ENCODE measurements at places on chromosomes 5 and 9.

- DNase-seq, result no peak
Measured at GRCh38 chr5:171431251-171431777, 11.9 kb downstream of the FGF18 start.

GRCh38 chr5:16881251-16881650 lies 54.8 kb downstream of the MYO10 start:
- no peak for DNase-seq

- DNase-seq, result no peak
Measured at GRCh38 chr5:169395136-169395535, 94.2 kb upstream of the SLIT3 start.

DNA sequence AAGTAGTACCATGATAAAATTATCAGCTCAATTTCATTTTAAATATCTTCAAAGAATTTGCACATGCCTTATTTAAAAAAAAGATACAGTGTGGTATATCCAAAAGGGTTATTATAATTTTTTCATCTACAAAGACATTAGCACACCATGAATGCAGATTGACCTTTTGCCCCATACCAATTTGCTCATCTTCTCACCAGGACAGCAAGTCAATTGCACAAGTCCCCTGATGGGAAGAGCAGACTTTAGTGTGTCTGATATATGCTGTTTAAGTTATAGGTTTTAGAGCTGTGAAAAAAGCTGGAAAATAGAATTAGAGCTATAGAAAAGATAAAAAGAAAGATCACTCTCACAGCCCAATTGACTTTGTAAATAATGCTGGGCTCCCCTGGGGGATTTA lies 325.8 kb upstream of the CDH6 start:
- no peak for DNase-seq

DNA sequence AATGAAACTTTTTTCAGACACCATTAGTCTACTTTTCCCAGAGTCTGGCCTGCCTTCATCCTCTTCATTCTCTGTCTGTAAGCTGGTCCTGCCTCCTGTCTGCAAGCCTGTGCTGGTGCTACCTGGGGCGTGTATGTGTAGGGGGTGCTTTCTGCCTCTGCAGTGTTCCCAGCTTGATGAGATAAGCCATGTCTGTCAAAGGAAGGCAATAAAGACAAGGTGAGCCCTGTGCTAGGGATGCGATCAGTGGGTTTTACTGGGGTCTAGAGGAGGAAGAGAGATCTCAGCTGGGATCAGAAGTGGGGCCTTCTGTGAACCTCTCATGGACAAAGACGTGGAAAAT lies 78.0 kb upstream of the TGFBR1 start:
- DNase-seq, result peak; percentile 36

GRCh38 chr9:127776195-127776923 lies 2.1 kb downstream of the SH2D3C start:
- no peak for DNase-seq

- no peak for DNase-seq
Measured at GRCh38 chr9:137918331-137919094, 40.9 kb downstream of the CACNA1B start.

DNA sequence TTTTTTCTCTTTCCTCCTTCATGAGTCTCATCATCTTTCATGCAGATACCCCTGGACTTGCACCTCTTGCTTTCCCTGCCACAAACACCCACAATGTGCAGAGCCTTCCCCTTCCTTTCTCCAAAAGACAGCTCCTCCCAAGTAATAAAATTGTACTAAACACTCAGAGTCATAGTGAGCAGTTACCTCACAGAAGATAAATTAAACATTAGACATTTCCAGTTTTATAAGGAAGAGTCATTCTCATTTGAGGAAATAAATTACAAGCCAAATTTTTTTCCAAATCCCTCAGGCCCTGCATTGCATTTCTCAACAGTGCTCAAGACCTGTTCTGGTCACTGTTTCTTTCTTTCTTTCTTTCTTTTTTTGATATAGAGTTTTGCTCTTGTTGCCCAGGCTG lies 131.5 kb downstream of the ATPSCKMT start:
- DNase-seq, result no peak

GRCh38 chr5:171593976-171594375 lies 174.5 kb downstream of the FGF18 start:
- DNase-seq, result no peak

DNA sequence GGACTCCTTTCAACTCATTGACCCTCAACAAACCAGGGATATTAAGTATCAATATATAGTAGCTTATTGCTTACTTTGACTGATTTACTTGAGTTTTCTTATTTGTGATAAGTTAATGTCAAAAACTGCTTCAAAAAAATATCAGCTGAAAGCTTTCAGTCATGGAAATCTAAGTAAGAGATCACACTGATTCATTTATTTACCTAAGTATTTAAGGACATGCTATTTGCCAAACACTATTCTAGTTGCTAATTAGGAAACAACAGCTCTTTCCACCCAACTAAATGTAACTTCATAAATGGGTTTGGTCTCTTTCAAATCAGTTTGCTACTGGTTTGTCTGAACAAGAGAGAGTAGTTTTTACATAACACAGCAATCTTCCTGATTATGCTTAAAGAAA lies 48.2 kb downstream of the CHD1 start:
- no peak for DNase-seq

DNA sequence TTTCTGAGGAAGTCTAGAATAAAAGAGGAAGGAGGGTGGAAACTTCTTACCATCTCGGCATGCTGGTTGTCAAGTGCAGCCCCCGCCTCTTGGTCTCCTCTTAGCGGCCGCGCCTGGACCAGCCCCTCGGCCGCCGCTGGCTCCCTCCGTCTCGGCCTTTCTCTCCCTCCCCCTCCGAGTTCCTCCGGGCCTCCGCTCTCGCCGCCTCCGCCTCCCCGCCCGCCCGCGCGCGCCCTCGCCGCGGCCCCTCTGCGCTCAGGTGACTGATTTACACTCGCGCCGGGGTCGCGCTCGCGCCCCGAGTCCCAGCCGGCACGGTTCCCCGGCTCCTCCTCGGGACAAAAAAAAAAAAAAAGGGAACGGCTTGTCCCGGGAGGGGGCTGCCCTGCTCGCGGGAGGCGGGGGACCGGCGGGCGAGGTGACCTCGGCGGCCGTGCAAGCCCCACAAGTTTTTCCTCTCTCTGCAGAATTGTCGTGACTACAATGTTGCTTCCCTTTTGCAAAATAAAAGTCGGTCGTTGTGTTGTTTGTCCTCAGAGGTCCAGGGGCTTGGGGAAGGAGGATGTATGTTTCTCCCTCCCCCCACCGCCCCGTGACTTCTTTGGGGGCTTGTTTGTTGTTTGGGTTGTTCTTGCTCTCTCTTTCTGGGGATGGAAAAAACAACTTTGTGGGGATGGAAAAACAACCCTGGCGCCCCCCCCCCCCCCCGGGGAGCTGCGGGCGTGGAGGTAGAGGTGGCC lies at the start of gene BNC2:
Gene BNC2, minus strand, starts transcription at position 75 of the 740 bp plus-strand sequence. Its CDS starts 22 bp downstream, at position 53.
- no peak for DNase-seq

DNA sequence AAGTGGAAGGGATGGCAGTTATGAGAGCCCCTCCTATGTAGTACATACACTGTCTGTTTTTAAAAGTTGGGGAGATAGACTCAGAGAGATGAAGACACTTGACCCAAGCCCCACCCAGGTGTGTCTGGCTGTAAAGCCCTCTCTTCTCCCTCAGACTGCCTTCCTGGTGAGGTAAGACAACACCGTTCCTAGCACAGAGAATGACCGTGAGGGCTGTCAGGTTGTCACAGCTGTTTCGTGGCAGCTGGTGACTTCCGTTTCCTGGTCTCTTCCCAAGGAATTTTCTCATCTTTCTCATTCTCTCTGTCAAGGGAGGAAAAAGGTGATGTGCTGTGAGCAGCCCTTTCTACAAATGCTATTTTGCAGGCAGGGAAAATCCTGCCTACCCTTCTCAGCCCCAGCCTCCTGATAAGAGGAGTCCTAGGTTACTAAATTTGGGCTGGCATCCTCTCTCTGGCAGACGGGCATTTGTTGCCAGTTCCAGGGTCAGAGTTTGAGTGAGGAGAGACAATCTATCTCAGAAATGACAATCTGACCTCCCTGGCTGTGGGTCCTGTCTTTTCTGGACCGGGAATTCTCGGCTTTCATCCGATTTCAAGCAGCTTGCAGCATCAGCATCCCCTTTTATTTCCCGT lies 263.5 kb upstream of the PANK3 start:
- no peak for DNase-seq

- no peak for DNase-seq
Measured at GRCh38 chr9:108579757-108580439, 275.9 kb downstream of the ACTL7B start.

DNA sequence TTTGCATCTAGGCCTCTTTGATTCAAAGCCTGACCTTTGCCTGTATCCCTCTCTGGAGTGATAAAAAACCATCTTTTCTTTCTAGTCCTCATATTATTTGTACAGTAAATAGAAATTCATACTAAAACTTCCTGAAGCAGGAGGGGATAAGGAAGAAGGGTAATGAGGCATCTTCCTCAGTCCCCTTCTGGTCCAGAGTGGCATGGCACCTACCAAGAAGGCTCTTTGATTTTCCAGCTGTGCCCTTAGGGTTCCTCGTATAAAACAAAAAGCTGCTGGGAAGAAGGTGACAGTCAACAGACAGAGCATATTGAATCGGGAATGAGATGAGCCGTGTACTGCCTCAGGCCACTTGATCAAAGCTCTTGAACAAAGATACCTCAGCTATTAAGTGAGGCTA lies 71.9 kb upstream of the SPDL1 start:
- DNase-seq, result no peak

GRCh38 chr5:81718300-81718699 lies 32.6 kb downstream of the SSBP2 start:
- no peak for DNase-seq

DNA sequence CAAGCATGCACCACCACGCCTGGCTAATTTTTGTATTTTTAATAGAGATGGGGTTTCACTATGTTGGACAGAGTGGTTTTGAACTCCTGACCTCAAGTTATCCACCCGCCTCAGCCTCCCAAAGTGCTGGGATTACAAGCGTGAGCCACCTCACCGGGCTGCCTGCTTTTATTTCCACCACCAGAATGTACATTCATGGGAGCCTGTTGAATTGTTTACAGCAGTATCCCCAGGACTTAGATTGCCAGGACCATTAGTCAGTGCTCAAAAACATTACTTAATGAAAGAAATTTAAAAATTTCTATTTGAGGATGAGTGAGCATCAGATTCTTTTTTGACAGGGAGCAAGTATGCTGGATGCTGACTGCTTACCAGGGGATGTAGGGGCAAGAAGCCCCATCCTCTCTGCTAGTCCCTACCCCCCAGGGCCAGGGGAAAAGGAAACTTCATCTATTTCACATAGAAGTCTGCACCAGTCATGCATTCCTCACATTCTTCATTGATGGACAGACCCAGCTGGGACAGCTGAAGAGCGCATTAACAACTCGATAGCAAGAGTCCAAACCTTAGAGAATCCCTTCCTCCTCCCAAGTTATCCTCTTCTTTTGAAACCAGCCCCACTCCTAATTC lies 10.3 kb upstream of the RGMB start:
- no peak for DNase-seq

- no peak for DNase-seq
Measured at GRCh38 chr5:39843767-39844166, 419.0 kb upstream of the DAB2 start.

GRCh38 chr5:43315682-43316081 lies 2.5 kb upstream of the HMGCS1 start:
- no peak for DNase-seq

Measured in activated CD8-positive, alpha-beta memory T cell treated with anti-CD3 and anti-CD28 coated beads, Interleukin-2, amount 50 U/mL, for 48 hours (primary cell).